ENCODE measurements at places on chromosomes 3 and 15.

DNA sequence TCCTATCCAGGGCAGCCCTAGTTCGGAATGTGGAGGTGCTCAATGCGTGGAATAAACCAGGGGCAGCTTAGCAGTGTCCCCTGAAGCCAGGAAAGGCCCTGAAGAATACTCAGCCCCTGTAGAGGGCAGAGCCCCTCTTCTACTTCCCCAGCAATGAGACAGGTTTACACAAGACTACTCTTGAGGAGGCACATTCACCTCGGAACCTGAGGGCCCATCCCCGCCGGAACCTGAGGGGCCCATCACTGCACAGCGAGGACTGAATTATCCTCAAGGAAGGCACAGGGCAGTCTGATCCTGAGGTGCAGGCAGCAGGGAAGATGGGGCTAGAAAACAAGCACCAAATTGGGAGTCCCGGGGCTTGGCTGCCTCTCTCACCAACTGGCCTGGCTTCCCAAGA lies 22.2 kb downstream of the CCDC13 start:
- DNase-seq: no peak

DNA sequence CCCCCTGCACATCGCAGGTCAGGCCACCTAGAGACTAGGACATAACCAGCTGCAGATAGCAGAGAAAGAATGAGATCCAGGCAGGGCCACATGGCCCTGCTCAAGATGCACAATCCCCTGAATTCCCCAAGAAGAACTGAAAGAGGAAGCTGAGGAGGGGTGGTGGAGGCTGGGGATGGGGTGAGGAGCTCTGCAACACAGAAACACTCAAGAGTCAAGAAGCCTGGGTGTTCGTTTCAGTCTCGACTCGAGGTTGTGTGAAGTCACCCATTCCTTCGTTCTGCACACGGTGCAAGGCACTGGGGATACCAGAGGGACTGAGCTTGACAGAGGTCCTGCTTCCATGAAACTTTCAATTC lies 62.0 kb downstream of the TLE3 start:
- peak; percentile 53 for DNase-seq

DNA sequence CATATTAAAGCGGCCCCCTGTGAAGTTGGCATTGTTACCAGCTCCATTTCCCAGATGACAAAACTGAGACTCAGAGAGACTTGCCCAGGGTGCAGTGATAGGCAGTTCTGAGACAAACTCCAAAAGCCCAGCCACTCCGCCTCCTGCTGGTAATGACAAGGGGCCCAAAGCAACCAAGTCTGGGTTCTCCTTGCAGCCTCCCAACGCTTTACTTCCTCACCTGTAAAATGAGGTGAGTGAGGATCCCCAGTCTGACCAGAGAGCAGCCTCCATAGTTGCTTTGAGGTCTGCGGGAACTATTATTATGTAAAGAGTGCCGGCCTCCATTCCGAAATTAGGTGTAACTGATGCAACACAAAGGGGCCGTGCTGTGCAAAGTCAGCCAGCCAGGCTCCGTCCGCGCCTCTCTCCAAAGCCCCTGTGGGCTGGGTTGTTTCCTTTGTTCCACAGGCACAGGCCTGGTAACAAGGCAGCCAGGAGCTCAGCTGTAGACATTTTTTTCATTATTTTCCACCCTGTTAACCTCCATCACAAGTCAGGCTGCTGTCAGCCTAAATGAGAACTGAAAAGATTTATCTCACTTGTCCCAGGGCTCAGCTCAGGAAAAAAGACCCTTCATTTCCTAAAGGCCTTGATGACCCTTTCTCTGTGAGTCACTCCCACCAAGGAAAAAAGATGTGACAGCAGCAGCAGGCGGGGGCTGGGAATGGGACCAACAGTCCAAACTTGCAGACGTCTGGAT lies 139.1 kb upstream of the RAD18 start:
- no peak for DNase-seq

GRCh38 chr15:33135355-33135781 lies 59.1 kb downstream of the FMN1 start:
- no peak for DNase-seq

DNA sequence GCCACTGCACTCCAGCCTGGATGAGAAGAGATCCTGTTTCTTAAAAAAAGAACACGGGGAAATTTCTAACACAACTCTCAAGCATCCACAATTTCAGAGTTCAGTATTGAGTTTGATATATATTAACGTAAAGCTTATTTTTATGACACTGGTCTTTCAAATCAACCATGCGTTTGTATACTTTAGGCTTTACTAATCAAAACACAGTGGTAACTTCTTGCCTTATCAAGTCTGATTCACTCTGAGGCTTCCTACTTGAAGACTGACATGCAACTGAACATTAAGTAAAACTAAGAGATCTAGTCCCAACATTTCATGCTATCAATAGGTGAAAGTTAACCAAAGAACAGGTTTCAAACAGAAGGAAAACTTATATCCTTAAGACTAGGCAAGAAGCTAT lies 46.7 kb downstream of the PRTG start:
- DNase-seq: no peak

DNA sequence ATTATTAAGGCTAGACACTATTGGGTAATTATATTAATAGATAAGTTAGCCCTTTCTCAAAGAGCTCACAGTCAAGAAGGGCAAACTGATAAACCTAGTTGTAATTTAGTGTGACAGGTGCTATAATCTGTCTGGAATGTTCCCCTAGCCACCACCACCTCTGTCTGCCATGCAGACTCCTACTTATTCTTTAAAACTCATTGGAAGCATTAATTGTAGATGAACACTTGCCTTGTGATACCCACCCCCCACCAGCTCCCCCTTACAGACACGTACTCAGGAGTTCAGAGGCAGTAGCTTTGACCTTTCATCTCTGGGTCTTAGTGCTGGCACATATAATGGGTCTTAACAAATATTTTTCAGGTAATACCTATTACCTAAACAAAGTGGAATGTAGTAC lies 195.9 kb downstream of the TP63 start:
- no peak for DNase-seq

- DNase-seq: no peak
Observed at GRCh38 chr3:51510996-51511395, 11.2 kb upstream of the DCAF1 start.
